ENCODE measurements at places on chromosomes 2 and 18. TPM values are rescaled to one million over a fixed set of nuclear protein-coding genes. Genes with fewer than 3 reads are reported as not detected.
A peak's percentile ranks its signal among the peaks of the same experiment; 100 is the strongest.

DNA sequence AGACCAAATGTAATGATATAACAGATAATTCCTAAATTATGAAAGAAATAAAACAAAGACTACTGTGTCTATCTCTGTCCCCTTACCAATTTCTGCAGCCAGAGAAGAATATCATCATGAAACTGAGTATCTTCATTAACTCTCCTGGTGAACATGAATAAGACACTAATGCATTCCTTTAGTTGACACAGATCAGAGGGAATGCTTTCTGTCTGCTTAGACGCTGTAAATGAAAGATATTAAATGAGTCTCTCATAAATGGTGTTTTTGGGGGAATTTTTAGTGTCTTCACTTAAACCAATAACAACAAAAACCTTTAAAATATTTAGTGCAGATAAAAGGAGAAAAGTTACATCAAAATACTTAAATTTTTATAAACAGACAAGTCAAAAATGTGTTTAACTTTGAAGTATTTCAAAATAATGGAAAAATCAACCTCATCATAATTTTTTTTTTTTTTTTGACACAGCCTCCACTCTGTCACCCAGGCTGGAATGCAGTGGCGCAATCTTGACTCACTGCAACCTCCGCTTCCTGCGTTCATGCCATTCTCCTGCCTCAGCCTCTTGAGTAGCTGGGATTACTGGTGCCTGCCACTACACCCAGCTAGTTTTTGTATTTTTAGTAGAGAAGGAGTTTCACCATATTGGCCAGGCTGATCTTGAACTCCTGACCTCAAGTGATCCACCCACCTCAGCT, 16.0 kb downstream of the EPG5 start:
- no peak for DNase-seq

GRCh38 chr2:3486047-3487027, 33.0 kb downstream of the ADI1 start:
- DNase-seq, result no peak

GRCh38 chr2:241965931-241966412, 96.4 kb downstream of the RTP5 start:
- DNase-seq, result peak; percentile 96

DNA sequence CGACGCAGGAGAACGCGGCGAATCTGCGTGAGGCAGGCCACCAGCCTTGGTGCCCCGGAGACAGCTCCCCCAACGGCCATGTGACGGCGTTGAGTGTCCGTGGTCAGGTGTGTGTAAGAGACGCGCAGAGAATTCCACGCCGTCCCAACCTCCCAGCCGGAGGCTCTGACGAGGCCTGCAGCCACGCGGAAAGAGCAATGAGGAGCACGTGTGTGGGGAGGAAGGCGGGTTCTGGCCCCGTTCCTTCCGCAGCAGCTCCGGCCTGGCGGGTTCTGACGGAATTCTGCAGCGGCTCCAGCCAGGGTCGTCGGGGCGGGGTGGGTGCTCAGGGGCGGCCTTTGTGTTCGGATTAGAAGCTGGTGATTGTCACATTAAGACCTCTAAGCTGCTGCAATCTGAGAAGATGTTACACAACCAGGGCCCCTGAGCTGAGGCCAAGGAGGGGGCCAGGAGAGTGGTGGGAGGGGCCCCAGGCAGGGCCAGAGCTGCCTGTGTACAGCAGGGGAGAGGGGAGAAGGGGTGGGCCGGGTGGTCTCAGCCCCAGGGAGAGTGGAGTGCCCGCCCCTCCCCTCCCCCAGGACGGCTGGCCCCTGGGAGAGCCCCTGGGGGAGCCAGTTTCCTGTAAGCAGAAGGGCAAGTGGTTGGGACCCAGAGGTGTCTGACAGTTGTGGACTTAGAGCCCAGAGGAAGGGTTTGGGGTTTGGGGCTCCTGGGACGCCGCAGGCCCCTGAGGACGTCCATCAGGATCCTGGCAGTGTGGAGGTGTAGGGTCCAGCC, 5.1 kb upstream of the GAL3ST2 start:
- DNase-seq, result no peak

The DYSF gene
- total RNA-seq, result 42.8 TPM

The LONRF2 gene
- 3.3 TPM for total RNA-seq

GRCh38 chr2:208253600-208254117, 1.2 kb downstream of the IDH1 start:
- no peak for DNase-seq

Measured in kidney epithelial cell (primary cell).